ENCODE measurements at places on chromosomes 4 and X.

DNA sequence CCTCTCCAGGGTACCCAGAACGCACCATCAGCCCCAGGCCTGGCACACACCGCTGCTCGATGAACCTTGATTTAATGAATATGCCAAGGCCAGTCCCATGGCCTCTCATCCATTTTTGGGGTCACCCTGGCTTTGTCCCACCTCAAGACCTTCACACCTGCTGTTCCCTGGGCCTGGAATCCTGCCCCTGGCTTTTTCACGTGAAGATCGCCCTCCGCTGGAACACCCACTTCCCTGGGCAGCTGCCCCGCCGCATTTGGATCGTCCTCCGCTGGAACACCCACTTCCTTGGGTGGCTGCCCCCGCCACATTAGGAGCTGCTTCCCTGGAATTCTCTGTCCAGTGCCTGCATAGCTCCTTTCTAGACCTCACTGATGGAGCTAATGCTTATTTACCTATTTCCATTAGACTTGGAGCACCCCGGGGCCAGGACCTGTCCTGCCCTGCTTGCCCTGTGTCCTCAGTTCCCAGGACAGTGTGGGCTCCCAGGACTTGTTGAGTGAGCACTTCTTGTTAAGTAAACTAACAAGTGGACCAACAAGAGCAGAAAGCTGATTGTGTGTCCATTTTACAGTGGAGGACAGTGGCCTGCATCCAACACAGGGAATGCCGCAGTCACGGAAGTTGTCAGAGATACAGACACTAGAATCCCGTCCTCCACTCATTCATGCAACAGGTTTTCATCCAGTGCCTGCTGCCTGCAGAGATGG is 12.5 kb downstream of the BLOC1S4 start:
- no peak for DNase-seq

DNA sequence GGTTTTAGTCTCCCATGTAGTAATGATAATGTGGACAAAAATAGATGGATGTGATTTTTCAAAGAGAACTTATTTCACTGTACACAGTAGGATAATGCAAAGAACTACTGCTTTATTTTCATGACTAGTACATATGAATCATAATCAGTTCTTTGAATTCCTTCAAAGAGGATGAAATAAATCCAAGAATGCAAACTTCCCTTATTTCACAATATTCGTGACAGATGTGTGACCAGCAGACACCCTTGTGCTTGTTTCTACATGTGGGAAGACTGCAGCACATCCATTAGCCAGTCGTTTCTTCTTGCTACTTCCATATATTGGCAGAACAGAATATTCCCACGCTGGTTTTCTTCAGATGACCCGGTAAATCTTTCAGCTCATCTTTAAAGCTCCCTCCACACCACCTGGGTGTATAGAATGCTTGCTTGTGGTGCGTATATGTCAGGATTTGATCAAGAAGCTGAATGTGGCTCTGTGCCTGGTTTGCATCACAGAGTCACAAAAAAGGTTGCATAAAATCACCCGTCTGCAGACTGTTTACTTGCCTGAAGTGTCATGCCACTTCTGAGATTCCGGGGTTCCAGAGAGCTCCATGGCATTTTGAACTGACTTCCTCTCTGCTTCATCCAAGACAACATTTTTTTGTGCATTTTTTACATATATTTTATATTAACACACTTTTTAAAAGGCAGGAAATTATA is 47.7 kb upstream of the FAT4 start:
- no peak for DNase-seq

DNA sequence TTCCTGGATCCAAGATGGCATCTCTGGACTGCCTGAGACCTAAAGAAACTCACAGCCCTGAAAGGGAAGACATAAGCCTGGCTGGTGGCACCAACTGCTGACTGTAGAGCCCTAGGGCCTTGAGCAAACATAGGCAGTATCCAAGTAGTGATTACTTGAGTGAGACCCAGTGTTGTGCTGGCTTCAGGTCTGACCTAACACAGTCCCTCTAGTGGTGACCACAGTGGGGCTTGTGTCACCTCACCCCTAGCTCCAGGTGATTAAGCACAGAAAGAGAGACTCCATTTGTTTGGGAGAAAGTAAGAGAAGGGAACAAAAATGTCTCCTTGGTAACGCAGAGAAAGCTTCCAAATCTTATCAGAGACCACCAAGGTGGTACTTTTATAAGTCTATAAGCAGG is 496.3 kb upstream of the HTR2C start:
- DNase-seq = no peak

- DNase-seq = no peak
Observed at GRCh38 chrX:155886409-155886808, 5.3 kb downstream of the VAMP7 start.

GRCh38 chr4:102825261-102826091 is 1.9 kb downstream of the UBE2D3 start:
- DNase-seq = peak; percentile 50

GRCh38 chr4:159379836-159380235 is 277.0 kb downstream of the RAPGEF2 start:
- DNase-seq = no peak

DNA sequence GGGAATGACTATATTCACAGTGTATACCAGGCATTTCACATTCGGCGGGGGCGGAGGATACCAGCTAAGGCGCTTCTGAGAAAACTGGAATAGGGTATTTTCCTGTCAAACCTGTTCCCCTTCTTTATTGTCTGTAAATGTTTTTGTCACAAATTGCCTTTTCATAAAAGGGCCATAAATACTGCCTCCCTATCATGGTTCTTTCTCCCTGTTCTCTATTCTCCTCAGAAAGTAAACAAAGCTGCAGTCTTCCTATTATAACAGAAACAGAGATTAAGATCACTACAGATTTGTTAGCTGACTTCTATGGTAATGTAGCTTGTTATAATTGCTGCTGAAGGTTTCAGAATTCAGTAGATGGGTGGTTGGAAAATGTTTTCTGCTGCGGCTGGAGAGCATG is 32.2 kb downstream of the MID2 start:
- no peak for DNase-seq

- DNase-seq = no peak
Observed at GRCh38 chr4:169663402-169663801, 43.0 kb downstream of the CLCN3 start.

DNA sequence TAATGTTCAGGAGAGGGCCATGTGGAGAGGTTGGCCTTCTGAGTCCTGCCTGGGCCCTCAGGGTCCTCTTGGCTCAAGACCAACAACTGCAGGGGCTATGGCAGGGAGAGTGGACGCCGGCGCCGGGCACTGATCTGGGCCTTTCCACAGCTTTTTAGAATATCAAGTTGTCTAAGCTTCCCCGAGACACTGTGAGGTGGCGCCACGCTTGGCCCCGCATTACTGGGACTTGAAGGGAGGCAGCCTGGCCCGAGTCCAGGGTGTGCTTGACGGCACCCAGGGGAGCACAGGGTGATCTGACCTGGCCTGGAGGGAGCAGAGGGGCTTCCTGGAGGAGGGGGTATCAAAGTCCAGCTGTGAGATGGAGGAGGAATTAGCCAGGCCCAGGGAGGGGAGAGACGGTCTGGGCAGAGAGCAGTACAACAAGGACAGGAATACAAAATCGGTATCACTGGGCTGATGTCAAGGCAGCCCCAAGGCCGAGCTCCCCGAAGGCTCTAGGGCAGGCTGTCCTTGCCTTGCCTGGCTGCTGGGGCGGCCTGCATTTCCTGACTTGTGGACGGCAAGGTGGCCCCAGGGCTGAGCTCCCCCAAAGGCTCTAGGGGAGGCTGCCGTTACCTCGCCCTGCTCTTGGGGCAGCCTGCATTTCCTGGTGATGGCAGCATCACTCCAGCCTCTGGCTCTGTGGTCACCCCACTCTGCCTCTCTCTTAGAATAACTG is 28.1 kb downstream of the ABLIM2 start:
- DNase-seq = no peak

DNA sequence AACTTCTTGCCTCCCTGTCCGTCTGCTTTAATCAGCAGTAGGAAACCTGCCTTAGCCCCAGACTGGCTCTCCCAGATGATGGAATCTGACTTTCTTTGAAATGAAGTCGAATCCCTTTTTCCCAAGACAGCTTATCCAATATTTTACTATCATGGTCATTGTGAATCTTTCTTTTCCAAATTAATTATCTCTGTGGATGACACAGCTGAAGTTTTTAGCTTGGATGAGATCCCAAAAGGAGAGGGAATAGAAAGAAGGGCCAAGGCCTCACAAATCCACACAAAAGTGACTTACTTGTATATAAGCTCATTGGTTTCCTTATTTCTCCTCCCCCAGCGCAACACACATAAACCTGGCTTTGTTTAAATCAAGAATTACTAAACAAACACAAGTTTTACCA is 100.6 kb downstream of the RASL11B start:
- DNase-seq = no peak

DNA sequence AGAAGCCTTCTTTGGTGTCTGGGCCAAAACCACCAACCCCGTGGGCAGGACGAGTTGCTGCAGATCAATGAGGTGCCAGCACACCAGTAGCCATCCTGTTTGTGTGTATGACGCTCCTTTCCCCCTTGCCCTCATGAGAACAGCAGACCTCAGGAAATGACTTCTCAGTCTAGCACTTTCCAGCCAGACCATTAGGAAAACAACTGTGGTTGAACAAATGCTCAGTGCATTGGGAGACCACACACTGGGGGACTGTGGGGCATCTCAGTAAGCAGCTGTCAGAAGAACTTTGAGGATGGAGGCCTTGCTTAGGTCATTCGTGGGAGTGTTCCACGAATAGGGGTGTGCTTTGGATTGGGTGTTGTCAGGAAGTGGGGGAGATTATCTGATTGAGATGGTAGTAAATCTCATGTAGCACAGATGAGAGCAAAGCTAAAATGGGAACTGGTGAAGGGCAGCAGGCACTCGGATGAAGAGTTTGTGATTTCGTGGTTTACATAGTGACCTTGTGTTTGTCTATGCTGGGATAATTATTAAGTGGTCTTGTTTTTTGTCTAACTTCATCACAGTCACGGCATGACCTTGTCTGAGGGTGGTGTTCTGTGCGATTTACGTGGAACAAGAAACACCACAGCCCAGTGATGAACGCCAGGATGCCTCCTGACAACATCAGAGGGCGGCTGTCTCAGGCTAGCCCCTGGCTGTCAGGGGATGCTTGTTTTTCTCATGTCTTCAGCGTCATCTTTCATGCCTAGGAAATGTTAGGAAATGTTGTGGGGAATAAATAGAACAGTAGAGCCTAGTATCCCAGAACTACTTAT is 70.1 kb downstream of the USP46 start:
- peak; percentile 43 for DNase-seq

GRCh38 chr4:85399270-85399669 is 75.7 kb upstream of the ARHGAP24 start:
- no peak for DNase-seq

DNA sequence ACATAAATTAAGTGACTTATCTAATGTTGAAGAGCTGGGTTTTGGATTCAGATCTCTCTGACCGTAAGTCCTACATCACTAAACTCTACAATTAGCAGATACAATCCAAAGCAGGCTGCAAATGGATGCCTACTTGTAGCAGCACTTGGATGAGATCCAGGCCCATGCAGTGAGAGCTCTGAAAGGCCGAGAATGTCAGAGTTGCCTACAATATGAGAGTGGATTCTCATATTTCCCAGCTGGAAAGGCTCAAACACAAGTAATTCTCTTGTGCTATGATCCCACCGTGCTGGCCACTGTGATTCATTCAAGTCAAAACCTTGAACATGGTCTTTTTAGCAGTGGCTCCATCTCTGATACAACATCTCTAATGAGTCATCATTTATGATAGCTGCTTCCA is 125.4 kb upstream of the CHRDL1 start:
- DNase-seq = no peak

DNA sequence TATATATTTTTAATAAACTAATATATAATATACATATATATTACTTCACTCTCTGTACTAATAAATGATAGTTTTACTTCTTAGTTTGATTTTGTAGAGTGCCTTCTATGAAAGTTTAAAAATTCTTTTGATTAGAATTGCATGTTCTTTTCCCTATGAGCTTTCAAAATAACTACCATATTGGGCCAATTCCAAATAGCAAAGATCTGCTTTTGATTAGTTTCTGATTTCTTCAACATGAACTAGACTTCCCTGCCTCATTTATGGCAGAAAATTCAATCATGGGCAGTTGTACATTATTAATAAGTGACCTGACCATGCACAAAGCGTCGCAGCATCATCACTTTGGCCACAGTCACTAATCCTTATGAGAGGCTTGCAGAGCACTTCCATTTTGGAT is 48.9 kb upstream of the TEX13A start:
- no peak for DNase-seq

DNA sequence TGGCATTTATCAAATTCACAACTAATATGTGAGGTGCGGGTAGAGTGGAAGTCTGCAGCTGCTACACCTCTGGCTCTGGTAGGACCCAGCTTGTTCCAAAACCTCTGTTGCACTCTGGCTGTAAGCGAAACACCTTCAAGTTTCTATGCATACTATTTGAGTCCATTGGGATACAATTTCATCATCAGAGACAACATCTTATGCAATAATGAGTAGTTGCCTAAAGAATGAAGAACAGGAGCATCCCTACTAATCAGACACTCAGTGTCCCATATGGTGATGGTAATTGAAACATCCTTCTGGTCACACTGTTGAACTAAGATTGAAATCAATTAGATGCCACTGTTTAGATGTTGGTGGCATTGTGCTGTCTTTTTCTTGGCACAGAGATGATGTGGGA is 178.4 kb downstream of the MGST2 start:
- DNase-seq = no peak

GRCh38 chr4:119667802-119668201 is 39.2 kb upstream of the PDE5A start:
- no peak for DNase-seq

GRCh38 chr4:149702414-149703293 is 113.0 kb downstream of the IQCM start:
- no peak for DNase-seq

DNA sequence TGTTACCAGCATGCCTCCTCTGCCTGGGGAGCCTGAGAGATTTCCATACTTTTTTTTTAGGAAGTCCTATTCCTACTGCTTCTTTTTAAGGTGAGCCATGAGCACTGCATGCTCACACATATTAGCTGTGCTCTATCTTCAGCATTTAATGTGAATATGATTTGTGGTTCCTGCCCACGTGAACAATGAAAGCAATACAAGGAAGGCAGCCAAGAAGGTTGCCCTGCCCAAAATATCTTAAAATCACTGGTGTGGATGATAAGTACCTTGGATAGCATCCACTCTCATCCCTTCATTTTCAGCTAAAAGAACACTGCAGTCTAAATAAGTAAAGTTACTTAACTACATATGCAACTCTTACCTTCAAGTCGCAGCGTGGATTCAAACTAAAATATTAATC is 607.5 kb downstream of the PACRGL start:
- DNase-seq = no peak

GRCh38 chr4:124307143-124307542 is 405.4 kb downstream of the ANKRD50 start:
- no peak for DNase-seq

GRCh38 chr4:132026166-132026565 is 1122.9 kb upstream of the PCDH10 start:
- no peak for DNase-seq

- no peak for DNase-seq
Observed at GRCh38 chrX:66000628-66001272, 39.1 kb downstream of the VSIG4 start.
